ENCODE measurements at places on chromosomes 7 and 10. TPM values are rescaled to one million over a fixed set of nuclear protein-coding genes. Genes with fewer than 3 reads are reported as not detected.

Gene PRSS1
- polyA plus RNA-seq, result 0.12 TPM

Gene FLNC
- 10.8 TPM for polyA plus RNA-seq

DNA sequence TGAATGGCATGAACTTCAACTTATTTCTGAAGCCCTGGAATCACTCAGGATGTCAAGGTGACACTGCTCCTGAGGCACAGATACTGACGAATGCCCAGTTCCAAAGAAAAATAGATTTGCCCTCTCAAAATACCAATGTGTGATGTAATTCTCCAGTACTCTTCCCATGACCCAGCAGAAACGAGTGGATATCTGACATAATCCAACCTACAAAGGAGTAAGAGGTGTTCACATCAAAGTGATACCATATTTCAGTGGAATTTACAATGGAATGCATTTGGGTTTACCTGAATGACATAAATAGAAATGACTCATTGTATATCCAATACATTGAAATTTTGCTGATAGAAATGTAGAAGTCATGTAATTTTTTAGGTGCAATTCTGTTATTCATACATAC is 120.9 kb upstream of the ADAM12 start:
- no peak for DNase-seq

Gene PTN
- polyA plus RNA-seq, result 231 TPM

Gene EN2
- polyA plus RNA-seq, result 0.15 TPM

DNA sequence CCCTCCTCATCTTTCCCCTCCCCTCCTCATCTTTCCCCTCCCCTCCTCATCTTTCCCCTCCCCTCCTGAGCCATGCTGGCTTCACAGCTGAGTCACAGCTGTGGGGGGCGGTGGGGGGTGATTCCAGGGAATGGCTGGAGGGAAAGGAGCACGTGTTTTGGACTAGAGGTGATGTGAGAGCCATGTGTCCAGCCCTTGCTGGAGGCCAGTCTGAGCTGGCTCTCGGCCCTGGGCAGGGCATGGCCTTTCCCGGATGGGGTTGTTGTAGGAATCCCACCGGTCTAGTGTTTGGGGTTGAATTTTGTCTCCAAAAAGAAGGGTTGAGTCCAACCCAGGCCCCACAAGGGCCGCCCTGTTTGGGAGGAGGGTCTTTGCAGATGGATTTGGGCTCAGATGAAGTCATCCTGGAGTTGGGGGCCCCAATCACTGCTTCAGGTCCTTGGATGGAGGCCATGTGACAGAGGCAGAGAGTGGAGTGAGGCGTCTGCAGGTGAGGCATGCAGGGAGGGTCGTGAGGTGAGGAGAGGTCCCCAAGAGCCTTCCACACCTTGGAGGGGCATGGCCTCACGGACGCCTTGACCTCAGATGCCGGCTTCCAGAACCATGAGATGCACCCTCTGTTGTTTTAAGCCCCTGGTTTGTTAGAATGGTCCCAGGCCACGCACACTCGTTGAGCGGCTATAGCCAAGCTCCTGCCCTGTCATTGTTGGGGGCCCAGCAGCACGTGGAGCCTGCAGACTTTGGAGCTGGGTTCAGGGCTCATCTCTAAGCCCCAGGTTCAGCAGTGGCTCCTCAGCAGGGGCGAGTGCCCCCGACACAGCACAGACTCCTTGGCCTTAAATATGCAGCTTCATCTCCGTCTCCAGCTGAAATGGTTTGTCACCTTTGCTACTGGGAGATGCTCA is 101.6 kb downstream of the DNAJB6 start:
- no peak for DNase-seq

GRCh38 chr7:2019711-2020511 is 212.8 kb downstream of the MAD1L1 start:
- no peak for DNase-seq

Gene BAMBI
- 41.4 TPM for polyA plus RNA-seq

GRCh38 chr7:64320547-64321513 is 7.1 kb downstream of the ZNF736 start:
- no peak for DNase-seq

GRCh38 chr10:130411496-130412085 is 275.4 kb downstream of the GLRX3 start:
- no peak for DNase-seq

DNA sequence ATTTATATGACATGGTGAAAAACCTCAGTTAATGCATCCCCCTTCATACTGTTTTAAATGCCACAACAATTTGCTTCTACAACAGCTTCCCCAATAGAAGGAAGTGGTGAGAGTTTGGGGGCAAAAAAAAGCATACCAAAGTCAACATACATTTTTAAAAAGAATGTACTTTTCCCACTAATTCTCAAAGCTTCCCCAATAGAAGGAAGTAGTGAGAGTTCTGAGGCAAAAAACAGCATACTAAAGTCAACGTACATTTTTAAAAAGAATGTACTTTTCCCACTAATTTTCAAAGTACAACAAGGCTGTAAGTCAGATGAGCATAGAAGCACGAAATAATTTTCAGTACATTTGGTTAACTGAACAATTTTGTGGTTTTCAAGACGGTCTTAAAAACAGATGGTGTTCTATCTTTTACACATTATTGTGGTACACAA is 24.0 kb downstream of the WASL start:
- DNase-seq, result no peak

Gene CFAP58
- polyA plus RNA-seq, result 0.54 TPM

DNA sequence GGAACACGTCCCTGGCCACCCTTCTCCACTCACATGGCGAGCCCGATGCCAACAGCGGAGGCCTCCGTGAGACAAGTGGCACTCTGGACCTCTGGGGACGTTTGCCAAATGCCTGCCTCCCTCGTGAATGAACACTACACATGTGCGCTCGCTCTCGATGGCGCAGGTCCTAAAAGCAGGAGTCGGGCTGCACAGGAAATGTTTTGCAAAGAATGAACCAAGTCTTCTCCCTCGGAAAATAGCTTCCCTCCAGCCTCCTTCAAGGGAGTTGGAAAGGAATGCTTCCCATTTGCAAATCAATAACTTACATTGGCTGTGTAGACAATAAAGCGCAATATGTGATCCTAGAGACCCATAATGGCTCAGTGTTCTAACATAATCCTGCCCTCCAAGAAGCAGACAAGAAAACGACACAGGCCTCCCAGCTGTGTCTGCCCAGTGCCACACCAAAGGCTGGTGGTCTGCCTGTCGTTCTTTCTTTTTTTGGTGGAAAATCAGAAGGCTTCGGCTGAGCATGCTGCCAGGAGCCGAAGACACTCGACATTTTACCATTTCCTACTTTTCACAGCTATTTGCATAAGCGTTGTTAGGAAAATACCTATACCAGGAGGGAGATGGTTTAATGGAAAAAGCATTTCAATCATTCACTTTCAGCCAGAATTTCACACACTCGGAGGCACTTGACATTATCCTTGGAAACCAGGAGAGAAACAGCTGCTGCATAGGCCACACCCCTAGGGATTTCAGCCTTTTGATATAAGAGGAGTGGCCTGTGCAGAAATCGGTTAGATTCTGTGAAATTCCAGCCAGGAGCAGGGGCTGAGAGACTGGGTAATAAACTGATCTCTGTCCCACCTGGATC is 38.4 kb downstream of the ATXN7L1 start:
- DNase-seq, result no peak

GRCh38 chr7:625376-625971 is 101.0 kb upstream of the DNAAF5 start:
- no peak for DNase-seq

GRCh38 chr10:107423903-107424302 is 259.4 kb upstream of the SORCS1 start:
- DNase-seq, result no peak

- DNase-seq, result no peak
Observed at GRCh38 chr7:70935311-70935710, 196.6 kb upstream of the GALNT17 start.

GRCh38 chr10:75611993-75612372 is 180.6 kb downstream of the LRMDA start:
- DNase-seq, result no peak

Gene GPR141
- polyA plus RNA-seq, result 0.42 TPM

- DNase-seq, result no peak
Observed at GRCh38 chr7:36312064-36312914, 77.4 kb upstream of the ANLN start.

Gene FXYD4
- not detected for polyA plus RNA-seq

Gene UTF1
- polyA plus RNA-seq, result not detected

- DNase-seq, result no peak
Observed at GRCh38 chr10:69885379-69886013, 83.8 kb downstream of the COL13A1 start.

DNA sequence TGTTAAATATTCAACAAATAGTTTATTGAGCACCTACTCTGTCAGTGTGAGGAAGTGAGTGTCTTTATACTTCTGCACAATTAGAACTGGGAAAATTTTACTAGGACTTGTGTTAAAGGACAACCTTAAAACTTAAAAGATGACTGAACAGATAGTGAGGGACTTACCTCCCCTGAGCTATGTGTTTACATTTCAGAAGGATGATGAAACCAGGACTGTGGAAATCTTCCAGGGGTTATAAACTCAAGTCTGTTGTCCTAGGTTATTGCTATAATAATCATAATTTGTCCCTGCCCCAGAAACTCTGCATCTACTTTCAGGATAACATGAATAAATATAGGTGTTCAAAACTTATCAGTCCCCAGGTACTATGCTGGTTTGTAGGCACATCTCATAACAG is 261.0 kb upstream of the MKLN1 start:
- no peak for DNase-seq

DNA sequence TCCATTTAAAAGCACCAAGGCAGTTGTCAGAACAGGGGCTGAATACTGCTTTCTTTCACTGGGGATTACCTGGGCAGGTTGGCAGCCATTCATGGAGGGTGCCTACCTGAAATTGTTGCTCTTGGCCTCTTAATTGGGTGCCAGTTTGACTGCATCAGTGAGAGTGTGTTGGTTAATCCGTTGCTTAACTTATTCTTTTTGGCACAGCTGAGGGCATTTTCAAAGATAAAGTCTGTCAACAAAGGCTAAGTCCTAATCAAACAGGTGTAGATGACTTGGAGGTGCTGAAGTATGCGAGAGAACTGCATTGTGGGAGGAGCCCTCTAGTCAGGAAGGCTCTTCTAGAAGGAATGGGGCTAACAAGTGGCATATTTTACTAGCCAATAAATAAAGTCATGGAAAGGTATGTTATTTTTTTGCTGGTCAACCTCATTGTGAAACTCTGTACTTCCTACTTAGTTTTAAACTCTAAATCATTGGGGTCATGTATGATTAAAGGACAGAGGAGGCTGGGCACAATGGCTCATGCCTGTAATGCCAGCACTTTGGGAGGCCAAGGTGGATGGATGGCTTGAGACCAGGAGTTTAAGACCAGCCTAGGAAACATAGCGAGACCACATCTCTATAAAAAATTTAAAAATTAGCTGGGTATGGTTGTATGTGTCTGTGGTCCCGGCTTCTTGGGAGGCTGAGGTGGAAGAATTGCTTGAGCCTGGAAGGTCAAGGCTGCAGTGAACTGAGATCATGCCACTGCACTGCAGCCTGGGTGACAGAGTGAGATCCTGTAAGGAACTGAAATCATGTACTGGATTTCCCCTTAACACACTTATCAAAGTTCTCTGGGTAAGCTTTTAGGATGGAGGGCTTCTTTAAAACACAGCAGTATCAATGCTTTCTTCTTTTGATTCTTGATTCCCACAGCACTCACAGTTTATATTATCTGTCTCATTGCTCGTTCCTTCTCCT is 134.1 kb downstream of the LRMDA start:
- no peak for DNase-seq

All from right renal cortex interstitium (tissue), 3 donors.